Neural crest cell (in vitro differentiated cells): ENCODE measurements at places on chromosomes 12 and 14. TPM values are rescaled to one million over a fixed set of nuclear protein-coding genes. Genes with fewer than 3 reads are reported as not detected.

CD27 gene
- not detected in 2 replicates for total RNA-seq

MIP gene
- total RNA-seq, result not detected in 2 replicates

PRIMA1 gene
- total RNA-seq, result 2.0 and 2.1 TPM in 2 replicates

LRRC43 gene
- total RNA-seq, result 1.1 and 1.7 TPM in 2 replicates

- DNase-seq, result peak; percentile 1
These were observed 537.4 kb downstream of the PRKD1 start for GRCh38 chr14:29390081-29390832.

GRCh38 chr12:94805749-94806529, 155.6 kb upstream of the TMCC3 start:
- DNase-seq, result no peak

GRCh38 chr14:102508774-102509745, 516 bp downstream of the ANKRD9 start:
- no peak for DNase-seq

TMEM132D gene
- 0.19 and 0.30 TPM in 2 replicates for total RNA-seq

DNA sequence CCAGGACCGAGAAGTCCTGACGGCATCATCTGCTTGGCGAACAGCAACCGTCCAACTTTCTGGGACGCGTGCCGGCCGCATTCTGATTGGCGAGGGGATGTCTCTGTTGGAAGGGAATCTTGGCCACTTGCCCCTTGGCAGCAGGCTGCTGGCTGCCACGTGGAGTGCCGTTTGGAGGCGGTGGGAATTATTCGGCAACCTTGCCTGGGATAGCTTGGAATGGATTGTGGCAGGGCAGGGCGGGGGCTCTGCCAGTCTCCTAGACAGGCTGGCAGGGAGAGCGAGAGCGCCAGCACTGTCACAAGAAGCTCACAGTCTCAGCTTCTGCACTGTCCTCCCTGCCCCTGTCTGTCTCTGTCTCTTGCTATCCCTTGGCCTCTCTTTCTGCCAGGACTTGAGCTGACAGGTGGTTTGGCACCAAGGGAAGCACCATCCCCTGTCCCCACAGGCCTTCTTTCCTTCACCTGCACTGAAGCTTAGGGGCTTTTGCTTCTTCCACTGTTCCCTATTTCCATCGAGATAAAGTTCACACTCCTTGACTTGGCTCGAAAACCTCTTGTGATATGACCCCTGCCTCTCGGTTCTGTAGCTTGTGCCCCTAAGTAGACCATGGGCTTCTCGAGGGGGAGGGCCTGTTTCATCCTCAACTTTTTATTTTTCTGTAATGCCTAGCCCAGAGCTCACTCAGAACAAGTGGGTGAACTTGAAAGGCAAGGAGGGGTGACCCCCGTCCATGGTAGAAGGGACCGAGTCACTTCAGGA, 201.9 kb downstream of the PHETA1 start:
- no peak for DNase-seq

- no peak for DNase-seq
These were observed 103.6 kb upstream of the RTL1 start for GRCh38 chr14:101007004-101007614.
